ENCODE measurements at places on chromosomes 12 and 14.
A peak's percentile ranks its signal among the peaks of the same experiment; 100 is the strongest.

GRCh38 chr12:47590771-47591360, 115.0 kb downstream of the RPAP3 start:
- no peak for DNase-seq

DNA sequence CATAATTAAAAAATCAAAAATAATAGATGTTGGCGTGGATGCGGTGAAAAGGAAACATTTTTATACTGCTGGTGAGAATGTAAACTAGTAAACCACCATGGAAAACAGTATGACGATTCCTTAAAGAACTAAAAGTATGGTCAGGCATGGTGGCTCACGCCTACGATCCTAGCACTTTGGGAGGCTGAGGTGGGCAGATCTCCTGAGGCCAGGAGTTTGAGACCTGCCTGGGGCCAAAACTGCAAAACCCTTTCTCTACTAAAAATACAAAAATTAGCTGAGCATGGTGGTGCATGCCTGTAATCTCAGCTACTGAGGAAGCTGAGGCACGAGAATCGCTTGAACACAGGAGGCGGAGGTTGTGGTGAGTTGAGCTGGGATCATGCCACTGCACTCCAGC, 195.7 kb upstream of the BMP4 start:
- DNase-seq: no peak

- no peak for DNase-seq
Observed at GRCh38 chr12:107530701-107531100, 154.9 kb upstream of the PWP1 start.

DNA sequence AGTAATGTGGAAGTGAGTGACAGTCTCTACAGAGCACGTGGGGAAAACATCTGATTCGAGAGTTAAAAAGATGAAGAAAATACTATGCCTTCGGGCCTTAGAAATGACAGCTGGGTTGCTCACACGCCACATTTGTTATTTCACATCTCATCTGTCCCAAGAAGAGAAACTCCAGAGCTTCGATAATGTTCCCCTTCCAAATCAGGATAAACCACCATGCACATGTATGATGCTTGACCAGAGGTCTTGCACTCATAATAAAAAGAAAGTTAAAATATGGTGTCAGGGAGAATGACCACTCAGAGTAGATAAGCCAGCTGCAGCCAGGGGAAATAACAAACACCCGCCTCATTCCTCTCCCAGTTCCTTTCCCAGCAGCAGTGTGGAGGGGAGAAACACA, 34.6 kb downstream of the NIN start:
- no peak for DNase-seq

- DNase-seq: no peak
Observed at GRCh38 chr12:47746523-47746922, 12.2 kb downstream of the RAPGEF3 start.

GRCh38 chr12:124440841-124441381, 126.5 kb downstream of the NCOR2 start:
- no peak for DNase-seq

DNA sequence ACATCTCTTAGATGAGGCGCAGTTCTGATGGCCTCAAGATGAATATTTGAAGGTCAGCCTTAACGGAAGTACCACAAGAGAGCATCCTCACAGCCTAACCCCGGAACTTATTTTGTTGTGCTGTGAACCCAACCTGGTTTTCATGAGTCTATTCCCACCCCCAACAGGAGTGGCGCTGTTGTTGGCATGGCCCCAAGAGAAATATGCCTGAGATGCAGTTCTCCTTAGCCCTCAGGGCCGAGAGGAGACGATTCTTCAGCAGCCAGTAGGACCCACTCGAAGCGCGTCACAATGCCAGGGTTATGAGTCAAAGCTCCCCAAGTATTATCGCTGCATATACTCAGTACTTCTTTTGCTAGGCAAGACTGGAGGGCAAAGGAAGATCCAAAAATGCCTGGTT, 24.5 kb upstream of the BCL11B start:
- DNase-seq: no peak

GRCh38 chr12:124213666-124214347, 81.1 kb upstream of the RFLNA start:
- no peak for DNase-seq

DNA sequence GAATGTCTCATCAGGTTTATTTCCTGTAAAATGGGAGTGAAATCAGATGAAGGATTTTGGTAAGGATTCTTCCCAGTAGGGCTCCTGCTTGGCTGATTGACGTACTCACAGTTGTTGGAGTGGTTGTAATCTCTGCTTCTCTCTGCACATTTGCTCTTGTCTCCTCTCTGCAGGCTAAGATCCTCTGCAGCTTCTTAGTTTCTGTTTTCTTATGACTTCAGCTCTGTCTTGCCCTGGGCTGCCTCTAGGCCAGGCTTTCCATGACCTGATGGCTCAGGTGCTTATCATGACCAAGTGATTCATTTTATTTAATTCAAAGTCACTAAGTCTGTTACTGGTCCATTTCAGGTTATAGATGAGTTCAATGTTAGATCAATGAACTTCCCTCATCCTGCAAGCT, 394.5 kb upstream of the DDHD1 start:
- no peak for DNase-seq

GRCh38 chr12:130013771-130014484, 110.1 kb upstream of the TMEM132D start:
- peak; percentile 69 for DNase-seq

- DNase-seq: no peak
Observed at GRCh38 chr12:5243014-5243413, 188.9 kb upstream of the NTF3 start.

DNA sequence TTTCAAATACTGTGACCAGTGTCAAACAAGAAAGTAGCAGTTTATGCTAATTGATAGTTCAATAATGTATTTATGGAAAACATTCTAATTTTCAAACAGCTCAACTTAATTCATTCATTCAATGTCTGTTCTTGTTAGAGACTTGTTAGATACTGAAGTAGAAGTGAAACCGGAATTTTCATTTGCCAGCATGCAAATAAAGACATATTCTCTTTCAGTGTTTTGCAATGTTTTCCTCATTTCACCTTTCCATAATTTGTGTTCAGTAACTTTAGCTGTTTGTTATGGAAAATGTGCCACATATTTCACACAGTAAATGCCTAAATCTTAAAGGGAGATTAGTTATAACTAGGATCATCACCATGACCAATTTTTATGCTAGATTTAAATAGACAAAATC, 21.2 kb downstream of the TAS2R50 start:
- DNase-seq: no peak

DNA sequence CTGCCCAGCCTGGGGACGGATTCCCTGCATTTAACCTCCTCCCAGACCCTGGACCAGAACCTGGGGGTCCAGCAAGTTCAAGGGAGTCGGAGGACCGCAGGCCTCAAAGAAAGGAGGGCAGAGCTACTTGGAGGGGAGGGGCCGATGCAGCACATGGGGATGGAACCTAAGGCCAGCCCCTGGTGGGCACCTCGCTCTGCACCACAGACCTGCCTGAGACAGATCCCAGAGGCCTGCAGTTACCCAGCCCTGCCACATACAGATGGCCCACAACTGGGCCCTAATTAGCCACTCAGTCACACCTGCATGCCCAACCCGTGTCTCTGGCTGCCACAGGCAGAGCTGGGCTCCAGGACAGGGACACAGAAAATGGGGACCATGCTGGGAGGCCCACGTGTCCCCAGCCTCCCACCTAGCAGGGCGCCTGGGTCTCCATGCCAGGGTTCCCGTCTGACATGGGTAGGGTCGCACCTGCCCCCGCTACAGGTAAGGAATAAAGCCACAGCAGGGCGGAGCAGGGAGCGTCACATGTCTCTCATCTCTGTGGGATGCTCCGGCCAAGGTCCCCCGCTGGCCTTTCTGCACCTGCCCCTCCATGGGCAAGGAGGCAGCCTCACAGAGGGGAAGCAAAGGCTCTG, 16.7 kb downstream of the AKT1 start:
- DNase-seq: no peak

GRCh38 chr14:22623047-22623446, 21.1 kb downstream of the OR6J1 start:
- no peak for DNase-seq

- DNase-seq: no peak
Observed at GRCh38 chr12:27922531-27923139, 49.9 kb downstream of the PTHLH start.

GRCh38 chr12:22334410-22335100, at the start of gene ST8SIA1:
TSS of gene ST8SIA1 (minus strand) at chr12:22334707. CDS start at chr12:22334232, 475 bp downstream.
- DNase-seq: peak; percentile 42

GRCh38 chr14:102798926-102799325, 21.7 kb downstream of the TRAF3 start:
- DNase-seq: no peak

- DNase-seq: no peak
Observed at GRCh38 chr14:103391048-103391447, 5.8 kb downstream of the MARK3 start.

DNA sequence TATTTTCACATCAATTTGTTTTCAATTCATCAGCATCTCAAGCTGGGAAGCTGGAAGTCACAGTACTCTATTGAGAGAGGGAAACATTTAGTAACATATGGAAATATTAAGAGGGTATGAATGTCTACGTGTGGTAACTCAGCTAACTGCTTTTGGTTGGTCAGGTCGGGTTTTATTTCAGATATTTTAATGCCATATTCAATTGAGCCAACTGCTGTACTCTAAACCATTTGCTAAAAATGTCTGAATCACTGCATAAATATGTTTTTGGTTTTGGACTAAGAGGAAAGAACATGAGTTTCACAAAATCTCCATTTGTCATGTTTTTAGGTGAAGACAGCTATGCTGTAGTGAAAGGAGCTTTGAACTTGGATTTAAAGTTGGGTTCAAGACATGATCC, 18.9 kb upstream of the PPFIBP1 start:
- no peak for DNase-seq

- no peak for DNase-seq
Observed at GRCh38 chr12:100265732-100266584, 921 bp downstream of the DEPDC4 start.

DNA sequence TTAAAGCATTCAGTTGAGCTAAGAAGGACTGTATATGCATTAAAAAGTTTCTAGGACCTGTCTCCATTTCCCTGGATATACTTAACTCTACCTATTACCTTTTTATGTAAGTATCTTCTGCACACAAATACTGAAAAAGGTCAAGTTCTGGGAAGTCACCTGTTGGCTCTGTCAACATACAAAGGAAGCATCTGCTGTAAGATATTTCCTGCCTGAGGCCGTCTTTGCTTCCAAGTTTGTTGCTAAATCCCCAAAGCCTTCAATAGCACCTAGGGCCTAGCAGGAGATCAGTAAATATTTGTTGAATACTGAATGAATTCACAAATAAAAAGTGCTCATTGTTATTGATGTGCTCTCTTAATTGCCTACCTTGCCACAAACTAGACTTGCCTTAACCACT, 188.4 kb downstream of the DUSP6 start:
- no peak for DNase-seq

DNA sequence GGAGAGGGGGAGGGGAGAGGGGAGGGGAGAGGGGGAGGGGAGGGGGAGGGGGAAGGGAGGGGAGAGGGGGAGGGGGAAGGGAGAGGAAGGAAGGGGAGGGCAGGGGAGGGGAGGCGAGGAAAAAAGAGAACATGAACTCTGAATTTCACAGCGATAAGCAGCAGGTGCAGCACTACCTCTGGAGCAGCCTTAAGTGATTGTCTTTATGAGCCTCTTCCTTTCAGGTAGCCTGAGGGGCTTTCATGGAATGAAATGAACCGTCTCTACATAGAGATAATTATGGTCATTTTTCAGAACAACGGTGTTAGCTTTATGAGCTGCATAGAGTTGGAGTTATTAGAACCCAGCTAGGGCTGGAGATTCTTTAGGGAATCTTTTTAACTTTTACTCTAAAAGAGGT, 18.1 kb upstream of the PTCSC3 start:
- no peak for DNase-seq

- no peak for DNase-seq
Observed at GRCh38 chr14:51298895-51299294, 58.8 kb downstream of the TMX1 start.

DNA sequence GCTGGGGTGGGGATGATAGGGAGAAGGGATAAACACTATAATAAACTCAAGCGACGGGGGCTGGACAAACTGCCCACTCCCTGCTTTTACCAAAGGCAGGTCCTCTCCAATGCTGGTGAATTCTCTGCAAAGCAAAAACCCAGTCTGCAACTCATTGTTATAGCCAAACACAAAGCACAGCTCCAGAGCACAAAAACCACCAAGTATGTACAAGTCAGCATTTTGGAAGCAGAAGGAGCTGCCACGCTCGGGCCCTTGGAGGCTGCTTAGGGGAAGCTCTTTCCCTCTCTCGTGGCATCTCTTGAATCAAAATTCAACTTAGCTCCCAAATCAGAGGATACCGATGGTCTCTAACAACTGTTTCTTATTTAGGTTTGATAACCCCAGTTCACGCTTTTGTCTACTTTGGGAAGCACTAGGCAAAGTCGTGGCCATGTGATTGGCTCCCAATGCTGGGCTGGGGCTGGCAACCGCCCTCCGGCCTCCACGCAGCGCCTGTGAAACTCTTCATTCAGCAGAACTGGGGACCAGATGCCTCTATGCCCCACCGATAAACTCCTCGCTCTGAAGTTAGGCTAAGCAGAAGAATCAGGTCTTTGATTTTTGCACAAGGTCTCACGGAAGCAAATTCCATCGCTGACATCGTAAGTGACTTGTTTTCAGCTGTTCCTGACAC, 158.5 kb upstream of the FOXN3 start:
- DNase-seq: no peak

DNA sequence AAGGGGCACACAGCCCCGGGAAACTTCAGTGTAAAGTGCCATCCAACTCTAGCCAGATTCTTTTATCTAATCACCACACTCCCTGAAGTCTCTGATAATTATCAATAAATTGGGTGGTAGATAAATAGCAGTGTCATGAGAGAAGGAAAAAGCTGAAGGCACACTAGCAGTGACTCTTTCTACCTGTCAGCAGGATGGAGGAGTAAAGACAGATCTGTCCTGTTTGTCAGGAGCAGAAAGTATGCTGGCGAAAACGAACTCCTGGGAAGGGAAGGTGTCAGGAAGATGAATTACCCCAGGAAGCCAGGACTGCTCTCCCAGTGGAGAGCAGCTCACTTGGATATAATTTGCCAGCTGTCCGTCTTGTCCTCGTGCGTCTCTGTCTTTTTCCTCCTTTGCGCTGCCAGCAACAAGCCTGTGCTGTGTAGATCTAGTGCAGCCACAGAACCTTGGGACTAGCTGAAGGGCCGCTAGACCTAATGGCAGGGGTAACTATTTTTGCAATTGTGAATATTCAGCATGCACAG, 981.9 kb downstream of the DIO2 start:
- DNase-seq: no peak

- DNase-seq: no peak
Observed at GRCh38 chr14:96725232-96725631, 72.0 kb upstream of the VRK1 start.

Measured in amygdala (tissue), 56 donors.